Heart left ventricle (tissue), 16 donors: ENCODE measurements at places on chromosomes 5 and 9. TPM values are rescaled to one million over a fixed set of nuclear protein-coding genes. Genes with fewer than 3 reads are reported as not detected.

- no peaks in the 10 kb centered on the region for H3K36me3 ChIP-seq
- H3K27ac ChIP-seq: no peak overlapping the region
- H3K27me3 ChIP-seq: no peaks in the 10 kb centered on the region
Observed at GRCh38 chr9:83601463-83601862, 21.5 kb upstream of the IDNK start.

GRCh38 chr5:10977011-10977410, 216.0 kb upstream of the DAP start:
- no peaks in the 10 kb centered on the region for H3K4me1 ChIP-seq
- H3K27me3 ChIP-seq: no peaks in the 10 kb centered on the region
- H3K4me3 ChIP-seq: no peak overlapping the region
- DNase-seq: no peak
- no peak overlapping the region for H3K27ac ChIP-seq

- no peaks in the 10 kb centered on the region for H3K27me3 ChIP-seq
- no peaks in the 10 kb centered on the region for H3K36me3 ChIP-seq
- H3K4me3 ChIP-seq: no peak overlapping the region
- no peak overlapping the region for H3K27ac ChIP-seq
- no peaks in the 10 kb centered on the region for H3K4me1 ChIP-seq
Observed at GRCh38 chr5:21681911-21682310, 1171.2 kb downstream of the CDH12 start.

GRCh38 chr5:52043137-52043536, 659.9 kb downstream of the ISL1 start:
- H3K36me3 ChIP-seq: no peaks in the 10 kb centered on the region
- no peak overlapping the region for H3K27ac ChIP-seq
- no peak overlapping the region for H3K4me3 ChIP-seq
- no peaks in the 10 kb centered on the region for H3K4me1 ChIP-seq
- DNase-seq: no peak
- H3K27me3 ChIP-seq: no peaks in the 10 kb centered on the region

DNA sequence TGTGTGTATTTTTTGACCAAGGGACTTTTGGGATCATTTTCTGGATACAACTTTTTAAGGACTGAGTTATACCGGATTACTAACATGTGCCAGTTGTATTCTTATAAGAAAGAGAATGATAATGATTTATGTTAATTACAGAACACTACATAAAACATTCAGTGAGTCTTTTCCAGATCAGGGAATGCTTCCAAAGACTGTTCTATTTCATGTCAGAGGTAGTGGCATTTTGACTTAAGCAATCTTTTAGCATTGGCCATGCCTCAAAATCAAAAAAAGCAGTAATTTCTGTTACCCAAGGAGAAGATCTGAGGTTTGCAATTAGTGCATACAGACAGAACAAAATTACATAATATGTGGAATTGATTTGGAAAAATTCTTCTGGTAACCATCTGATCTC, 413.0 kb upstream of the CDH9 start:
- no peaks in the 10 kb centered on the region for H3K36me3 ChIP-seq
- no peaks in the 10 kb centered on the region for H3K4me1 ChIP-seq
- H3K27me3 ChIP-seq: no peaks in the 10 kb centered on the region
- H3K27ac ChIP-seq: no peak overlapping the region
- H3K4me3 ChIP-seq: no peak overlapping the region
- no peak for DNase-seq

- no peak for DNase-seq
- no peak overlapping the region for H3K4me3 ChIP-seq
- H3K36me3 ChIP-seq: peaks cover 27% of the 10 kb centered on the region
Observed at GRCh38 chr9:135827866-135828580, 79.3 kb downstream of the CAMSAP1 start.

Gene TTC16
- total RNA-seq: 0.35 TPM

Gene PCDHB10
- total RNA-seq: 0.37 TPM

Gene HNRNPA0
- total RNA-seq: 4.0 TPM
